ENCODE measurements at places on chromosomes 11 and 22. TPM values are rescaled to one million over a fixed set of nuclear protein-coding genes. Genes with fewer than 3 reads are reported as not detected.

DNA sequence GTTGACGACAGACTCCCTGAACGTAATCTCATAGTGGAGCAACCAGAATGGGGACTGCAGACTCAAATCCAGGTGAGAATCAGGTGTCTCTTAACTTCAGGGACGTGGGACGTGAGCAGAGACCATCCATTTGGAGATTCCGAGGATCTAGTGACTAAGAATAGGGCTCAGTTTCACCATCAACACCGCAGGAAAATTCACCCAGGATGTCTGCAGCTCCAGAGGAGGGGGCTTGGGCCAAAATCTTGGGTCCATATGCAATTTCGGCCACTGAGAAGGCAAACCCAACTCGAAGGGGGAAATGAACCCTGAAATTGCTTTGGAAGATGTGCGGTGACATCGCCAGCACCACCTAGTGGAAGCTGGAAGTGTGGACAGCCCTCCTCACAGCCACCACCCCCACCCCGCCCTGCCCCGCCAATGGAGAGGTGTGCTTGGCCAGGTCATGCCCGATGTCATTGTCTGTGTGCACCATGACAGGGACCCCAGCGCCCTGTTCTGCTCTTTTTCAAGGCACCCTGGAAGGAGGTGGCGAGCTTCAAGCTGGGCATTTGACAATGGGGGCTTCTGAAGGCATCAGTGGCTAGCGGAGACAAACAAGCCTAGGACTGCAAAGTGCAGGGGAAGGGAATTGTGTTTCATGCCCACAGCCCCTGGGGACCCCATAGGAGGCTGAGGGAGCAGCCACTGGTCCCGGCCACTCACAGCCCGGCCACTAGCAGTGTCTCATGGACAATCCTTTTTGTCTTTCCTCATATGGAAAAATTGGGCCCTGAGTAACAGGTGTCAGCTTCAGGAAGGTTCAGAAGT lies 24.8 kb downstream of the APOL1 start:
- DNase-seq = peak; percentile 40

- DNase-seq = peak; percentile 10
Observed at GRCh38 chr11:86916330-86916729, 38.9 kb downstream of the FZD4 start.

DNA sequence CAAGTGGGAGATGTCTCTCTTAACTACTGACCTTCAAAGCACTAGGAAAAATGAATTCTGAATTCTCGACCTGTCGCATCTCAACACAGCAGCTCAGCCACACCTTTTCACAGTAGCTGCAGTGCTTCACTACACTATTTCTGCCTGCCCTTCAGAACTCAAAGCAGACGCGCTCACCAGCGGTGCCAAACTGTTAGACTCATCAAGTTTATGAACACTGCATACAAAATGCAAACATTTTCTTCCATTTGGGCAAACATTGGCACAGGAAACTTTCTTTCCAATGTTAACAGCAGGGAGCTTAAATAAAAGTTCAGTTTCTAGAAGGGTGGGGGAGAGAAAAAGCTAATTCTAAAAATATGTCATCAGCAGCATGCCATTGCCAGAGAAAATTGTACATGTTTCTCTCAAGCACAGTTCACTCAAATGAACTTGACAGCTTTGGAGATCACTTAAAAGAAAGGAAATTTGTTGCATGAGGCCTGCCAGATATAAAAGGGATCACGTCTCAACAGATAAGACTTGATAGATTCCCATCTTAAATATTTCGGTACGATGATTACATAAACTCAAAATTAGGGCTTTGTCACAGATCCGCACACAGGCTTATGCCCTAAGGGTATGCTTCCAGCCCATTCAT lies 82.7 kb downstream of the CADM1 start:
- DNase-seq = no peak

GRCh38 chr11:121240650-121241303 lies 51.8 kb upstream of the SC5D start:
- DNase-seq = no peak

GRCh38 chr22:45480717-45481116 lies 22.0 kb upstream of the FBLN1 start:
- no peak for DNase-seq

- DNase-seq = peak; percentile 45
Observed at GRCh38 chr11:9606809-9607510, 33.5 kb downstream of the WEE1 start.

- no peak for DNase-seq
Observed at GRCh38 chr11:70384566-70385152, 13.7 kb upstream of the CTTN start.

- no peak for DNase-seq
Observed at GRCh38 chr11:8706673-8707432, 24.3 kb downstream of the RPL27A start.

DNA sequence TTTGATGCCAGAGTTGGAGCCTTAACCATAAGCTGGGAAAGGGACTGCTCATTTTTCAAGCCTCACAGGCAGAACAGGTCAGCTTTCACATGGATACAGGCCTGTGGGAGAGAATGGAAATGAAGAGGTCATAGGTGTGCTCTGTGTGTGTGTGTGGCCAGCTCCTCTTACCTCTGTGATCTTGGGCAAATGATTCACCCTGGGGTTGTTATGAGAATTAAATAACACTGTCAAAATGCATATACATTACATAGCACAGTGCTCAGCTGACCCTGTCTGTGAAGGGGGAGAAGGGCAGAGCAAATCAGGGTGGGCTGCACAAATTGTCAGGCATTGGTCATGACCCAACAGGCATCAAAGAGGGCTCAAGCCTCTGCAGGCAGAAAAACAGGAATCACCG lies 372.5 kb downstream of the TENM4 start:
- no peak for DNase-seq

- DNase-seq = no peak
Observed at GRCh38 chr11:110830344-110830743, 118.1 kb upstream of the ARHGAP20 start.

- DNase-seq = no peak
Observed at GRCh38 chr11:109612496-109612895, 190.5 kb downstream of the C11orf87 start.

DNA sequence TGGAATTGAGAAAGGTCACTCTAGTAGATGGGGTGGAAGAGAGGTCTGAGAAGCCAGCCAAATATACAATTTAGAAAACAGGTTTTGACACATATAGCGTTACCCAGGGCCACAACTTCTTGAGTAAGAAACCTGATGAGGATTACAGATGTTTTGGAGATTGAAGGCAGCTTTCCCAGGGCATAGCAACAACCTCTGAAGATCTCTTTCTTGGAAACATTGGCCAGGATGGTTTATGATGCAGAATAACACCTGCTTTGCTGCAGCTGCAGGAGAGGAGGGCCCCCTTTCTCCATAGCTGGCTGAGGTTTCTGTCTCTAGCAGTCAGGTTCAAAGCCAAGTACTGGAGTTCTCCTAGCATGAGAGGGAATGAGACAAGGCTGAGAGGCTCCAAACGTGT lies 75.1 kb upstream of the NUP50 start:
- no peak for DNase-seq

DNA sequence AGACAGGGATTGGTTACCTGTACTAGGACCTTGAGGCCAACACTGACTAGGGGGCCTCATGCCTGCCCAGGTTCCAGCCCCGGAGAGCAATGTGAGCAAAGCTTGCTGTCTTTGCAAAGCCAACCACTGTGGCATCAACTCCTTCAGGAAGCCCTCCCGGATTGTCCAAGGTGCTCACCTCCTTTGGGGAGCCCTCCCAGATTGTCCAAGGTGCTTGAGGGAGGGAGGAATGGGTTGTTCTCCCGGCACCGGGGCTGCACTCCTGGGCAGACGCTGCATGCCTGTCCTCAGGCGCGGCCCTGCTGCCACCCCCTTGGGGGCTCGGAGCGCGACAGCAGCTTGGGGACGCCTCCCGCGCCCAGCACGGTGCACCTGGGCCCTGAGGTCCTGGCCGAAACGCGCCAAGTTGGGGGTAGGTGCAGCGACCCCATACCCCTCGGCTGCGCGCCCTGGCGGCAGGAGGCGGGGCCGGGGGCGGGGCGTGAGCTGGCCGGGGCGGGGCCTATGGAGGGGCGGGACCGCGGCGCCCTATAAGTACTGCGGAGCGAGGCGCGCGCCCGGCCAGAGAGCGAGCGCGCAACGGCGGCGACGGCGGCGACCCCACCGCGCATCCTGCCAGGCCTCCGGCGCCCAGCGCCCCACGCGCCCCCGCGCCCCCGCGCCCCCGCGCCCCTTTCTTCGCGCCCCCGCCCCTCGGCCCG lies at the start of gene CD81:
CD81 (plus strand) TSS at position 560 of the 701 bp plus-strand sequence. CDS start 240 bp downstream, outside the sequence.
- no peak for DNase-seq

- DNase-seq = no peak
Observed at GRCh38 chr22:50136581-50137015, 33.9 kb upstream of the PANX2 start.

DNA sequence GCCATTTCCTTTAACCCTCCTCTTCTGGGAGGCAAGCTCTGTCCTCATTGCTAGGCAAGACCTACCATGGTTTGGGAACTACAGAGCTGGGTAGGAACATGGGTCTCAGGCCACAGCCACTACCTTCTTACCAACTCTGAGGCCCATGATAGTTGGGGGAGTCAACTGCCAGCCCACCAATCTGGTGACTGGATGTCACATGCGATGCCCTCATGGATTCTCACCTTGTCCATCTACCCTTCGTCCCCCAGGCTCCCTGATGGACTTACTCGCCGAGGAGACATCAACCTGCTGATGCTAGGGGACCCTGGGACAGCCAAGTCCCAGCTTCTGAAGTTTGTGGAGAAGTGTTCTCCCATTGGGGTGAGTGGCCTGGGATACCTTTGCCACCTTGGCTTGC lies 13.7 kb downstream of the MCM5 start:
- no peak for DNase-seq

- DNase-seq = peak; percentile 34
Observed at GRCh38 chr11:85759915-85760314, 51.0 kb downstream of the SYTL2 start.

GRCh38 chr11:121801781-121802180 lies 314.2 kb downstream of the BLID start:
- no peak for DNase-seq

GRCh38 chr11:81253244-81253643 lies 1480.4 kb downstream of the FAM181B start:
- DNase-seq = no peak

The OR52I1 gene
- not detected for total RNA-seq

The MYOD1 gene
- not detected for total RNA-seq

The TRIM48 gene
- not detected for total RNA-seq

The KDM4E gene
- total RNA-seq = not detected

The SLC22A8 gene
- total RNA-seq = not detected

The IGF2 gene
- 17.9 TPM for total RNA-seq

The TH gene
- total RNA-seq = not detected

The XKR3 gene
- not detected for total RNA-seq
